Astrocyte of the spinal cord (primary cell): ENCODE measurements at places on chromosomes 6 and 20.

GRCh38 chr6:164579035-164579434 lies 730.4 kb downstream of the C6orf118 start:
- DNase-seq: no peak

DNA sequence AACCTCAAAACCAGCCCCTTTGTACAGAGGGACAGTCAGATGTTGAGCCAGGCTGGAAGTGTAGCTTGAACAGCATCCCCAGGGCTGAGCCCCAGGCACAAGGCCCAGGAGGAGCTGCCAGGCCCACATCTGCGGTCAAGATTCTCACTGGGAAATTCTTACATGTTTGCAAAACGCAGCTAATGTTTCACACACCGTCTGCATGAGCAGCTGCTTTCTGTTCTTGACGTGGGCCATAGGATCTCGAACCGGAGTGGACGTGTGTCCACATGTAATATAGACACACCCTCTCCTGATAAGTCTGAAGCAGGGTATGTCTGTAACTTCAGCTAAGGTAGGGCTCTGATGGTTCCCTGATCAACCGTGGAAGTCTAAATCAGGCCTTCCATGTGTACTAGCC lies 41.3 kb upstream of the TRAF3IP2 start:
- DNase-seq: peak; percentile 31

- DNase-seq: no peak
These were observed 4.3 kb downstream of the DLGAP4 start for GRCh38 chr20:36310215-36310981.

- DNase-seq: no peak
These were observed 27.0 kb downstream of the CST9L start for GRCh38 chr20:23541330-23541729.

DNA sequence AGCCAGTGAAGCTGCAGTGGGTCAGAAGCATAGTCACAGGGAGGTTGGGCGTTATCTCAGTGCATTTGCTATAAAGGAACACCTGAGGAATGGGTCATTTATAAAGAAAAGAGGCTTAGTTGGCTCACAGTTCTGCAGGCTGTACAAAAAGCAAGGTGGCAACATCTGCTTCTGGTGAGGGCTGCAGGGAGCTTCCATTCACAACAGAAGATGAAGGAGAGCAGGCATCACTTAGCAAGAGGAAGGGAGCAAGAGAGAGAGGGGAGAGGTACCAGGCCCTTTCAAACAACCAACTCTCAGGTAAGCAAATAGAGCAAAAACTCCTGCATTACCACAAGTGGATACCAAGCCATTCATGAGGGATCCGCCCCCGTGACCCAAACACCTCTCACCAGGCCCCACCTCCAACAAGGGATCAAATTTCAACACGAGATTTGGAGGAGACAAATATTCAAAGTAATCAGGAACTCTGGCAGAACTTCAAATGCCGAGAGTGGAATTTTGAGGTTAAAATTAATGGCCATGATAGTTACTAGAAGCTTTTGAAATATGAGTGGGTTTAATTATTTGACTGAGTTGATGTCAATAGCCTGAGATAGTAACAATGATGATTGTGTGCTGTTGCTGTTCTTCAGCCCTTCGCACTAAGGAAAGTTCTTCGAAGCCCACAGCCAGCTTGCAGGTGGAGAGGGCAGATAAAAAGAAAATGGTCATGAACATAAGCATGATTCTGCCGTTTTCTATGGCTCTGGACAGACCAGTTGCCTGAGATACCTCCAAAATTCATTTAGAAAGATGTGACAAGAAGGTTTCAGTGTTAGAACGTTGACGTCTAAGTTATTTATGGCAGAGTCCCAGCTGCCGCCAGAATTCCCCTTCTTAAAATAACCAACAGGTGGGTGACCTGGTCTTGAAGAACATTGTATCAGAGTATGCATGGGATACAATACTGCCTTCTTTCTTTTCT lies 55.3 kb upstream of the ADTRP start:
- no peak for DNase-seq

- DNase-seq: no peak
These were observed 23.1 kb downstream of the PFDN4 start for GRCh38 chr20:54231036-54231435.

GRCh38 chr6:112206110-112206458 lies 48.3 kb downstream of the LAMA4 start:
- no peak for DNase-seq

DNA sequence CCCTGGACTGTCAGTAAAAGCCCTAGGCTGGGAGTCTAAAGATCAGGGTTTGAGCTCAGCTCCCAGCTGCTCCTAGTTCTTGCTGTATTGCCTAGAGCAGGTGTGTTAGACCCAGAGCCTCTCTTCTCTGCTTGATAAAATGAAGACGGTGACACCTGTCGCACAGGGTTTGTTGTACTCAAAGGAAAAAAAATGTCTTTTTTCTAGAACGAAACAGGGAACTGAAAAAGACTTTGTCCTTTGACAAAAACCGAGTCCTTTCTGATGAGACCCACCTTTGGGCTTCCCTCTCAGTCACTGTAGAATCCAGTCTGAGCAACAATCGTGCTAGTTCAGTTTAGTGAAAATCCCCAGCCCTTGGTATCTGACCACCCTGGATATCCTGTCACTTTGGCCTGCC lies 102.1 kb upstream of the LAMP5 start:
- DNase-seq: no peak

DNA sequence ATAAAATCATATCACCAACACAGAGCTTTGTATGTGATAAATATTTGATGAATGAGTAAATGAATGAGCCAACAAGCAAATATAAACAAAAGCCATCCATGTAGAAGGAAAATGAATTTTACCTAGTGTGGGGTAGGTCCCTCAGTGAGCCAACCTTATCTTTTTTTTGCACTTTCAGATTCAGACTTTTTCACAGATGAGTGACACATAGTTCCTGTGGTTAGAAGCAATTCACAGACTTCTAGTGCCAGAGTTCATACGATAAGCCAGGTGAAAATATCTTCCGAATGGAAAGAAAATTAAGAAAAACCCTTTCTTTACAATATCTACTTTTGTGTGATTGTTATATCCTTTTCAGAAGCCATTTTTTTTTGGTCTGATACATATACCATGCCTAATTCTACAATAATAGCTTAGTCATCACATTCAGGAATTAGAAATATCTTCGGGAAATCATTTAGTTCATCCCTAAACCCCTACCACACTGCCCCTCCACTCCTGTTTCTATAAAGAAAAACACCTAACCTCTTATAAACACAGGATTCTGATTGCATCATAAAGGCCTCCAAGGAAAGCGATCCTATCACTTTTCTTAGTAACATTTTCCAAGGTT lies 82.7 kb upstream of the CNR1 start:
- no peak for DNase-seq

DNA sequence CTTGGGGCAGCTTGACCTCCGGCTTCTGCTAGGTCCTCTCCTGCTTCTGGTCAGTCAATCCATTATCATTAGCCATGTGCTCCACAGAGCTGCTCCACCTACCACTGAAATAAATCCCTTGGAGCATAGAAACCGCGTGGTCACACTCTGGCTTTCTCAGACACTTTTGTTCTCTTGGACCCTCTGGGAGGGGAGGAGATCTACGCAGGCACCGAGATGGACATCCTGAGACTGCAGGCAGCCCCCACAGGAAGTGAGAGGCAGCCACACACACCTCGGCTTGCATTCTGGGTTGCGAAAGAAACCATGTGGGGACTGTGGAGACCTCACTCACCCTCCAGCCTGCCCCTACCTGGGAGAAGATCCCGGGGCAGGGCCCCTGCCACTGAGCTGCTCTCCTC lies 79.5 kb downstream of the FYN start:
- DNase-seq: no peak

- DNase-seq: peak; percentile 67
These were observed 73.6 kb downstream of the RSPH3 start for GRCh38 chr6:158926414-158926813.

GRCh38 chr6:154602296-154602695 lies 91.8 kb upstream of the CNKSR3 start:
- DNase-seq: no peak

GRCh38 chr20:53844259-53844658 lies 226.1 kb downstream of the BCAS1 start:
- DNase-seq: no peak

DNA sequence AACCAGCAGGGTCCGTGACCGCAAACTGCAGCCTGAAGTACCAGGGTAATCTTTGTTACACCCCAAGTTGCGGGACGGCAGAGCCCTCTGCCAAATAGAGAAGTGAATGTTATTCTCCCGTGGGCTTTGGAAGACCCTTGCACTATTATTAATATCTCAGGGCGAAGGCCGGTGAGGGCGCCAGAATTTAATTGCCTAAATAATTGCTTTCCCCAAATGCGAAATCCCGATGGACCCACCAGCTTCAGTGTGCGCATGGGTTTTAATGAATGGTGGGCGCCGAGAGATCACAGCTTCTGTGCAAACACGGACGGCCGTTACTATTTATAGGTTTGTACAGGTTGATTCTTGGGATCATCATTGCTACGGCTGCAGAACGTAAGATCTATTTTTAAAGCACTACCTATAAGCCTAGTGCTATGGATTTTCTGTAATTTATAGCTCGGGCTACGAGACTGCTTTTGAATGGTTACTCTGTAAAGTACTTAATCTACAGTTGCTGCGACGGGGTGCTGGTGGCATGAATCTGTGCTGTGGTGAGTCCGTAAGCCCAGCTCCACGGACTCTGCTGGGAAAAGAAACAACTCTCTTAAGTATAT lies 15.2 kb upstream of the PHACTR3 start:
- DNase-seq: no peak

GRCh38 chr6:103672169-103672568 lies 1187.5 kb downstream of the HACE1 start:
- peak; percentile 45 for DNase-seq

DNA sequence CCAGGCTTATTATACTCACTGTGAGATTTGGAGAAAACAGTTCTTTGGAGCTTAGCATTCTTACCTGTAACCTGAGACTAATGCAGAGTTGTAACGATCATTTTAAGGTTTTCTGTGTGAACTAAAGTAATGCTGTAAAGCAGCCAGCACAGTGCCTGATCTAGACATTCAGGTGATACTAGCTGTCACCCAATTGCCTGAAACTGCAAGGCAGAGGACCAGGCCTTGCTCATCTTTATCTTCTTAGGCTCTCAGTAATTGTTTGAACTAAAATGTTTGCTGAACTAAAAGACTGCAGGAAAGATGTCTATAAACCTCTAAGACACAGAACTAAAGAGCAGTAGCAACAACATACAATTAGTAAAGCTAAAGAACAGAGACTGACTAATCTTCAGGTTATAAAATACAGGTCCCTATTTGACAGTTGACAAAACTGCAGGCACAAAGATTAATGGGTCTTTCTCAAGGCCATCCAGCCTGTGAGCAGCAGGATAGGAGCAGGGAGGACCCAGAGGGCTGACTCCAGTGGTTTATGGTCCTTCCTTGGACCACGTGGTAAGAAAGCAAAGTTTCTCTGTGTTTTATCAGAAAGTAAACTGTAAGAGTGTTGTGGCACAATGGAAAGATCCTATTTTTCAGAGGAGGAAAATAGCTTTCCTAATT lies 31.4 kb downstream of the SMLR1 start:
- DNase-seq: no peak
